ENCODE measurements at places on chromosomes 4 and X.

GRCh38 chrX:18971506-18971905 lies 12.4 kb downstream of the PHKA2 start:
- no peak for DNase-seq

- DNase-seq: no peak
These were observed 261.5 kb downstream of the IL1RAPL1 start for GRCh38 chrX:28848707-28849106.

DNA sequence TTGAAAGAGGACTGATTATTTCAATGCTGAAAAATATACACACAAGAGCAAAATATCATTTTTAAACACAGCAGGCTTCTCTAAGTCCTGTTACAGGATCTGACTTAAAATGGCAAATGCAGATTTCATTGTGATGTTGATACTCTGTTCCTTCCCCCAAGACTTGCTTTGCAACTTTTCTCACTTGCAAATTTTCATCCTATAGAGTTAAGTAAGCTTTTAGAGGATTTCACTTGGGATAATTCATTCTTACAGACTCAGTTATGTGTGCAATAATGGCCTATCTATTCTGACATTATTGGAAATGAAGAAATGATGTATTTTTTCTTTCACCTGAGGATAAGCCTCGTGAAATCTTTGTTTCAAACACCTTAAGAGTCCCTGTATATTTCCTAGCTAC lies 2403.2 kb downstream of the ARAP2 start:
- no peak for DNase-seq

DNA sequence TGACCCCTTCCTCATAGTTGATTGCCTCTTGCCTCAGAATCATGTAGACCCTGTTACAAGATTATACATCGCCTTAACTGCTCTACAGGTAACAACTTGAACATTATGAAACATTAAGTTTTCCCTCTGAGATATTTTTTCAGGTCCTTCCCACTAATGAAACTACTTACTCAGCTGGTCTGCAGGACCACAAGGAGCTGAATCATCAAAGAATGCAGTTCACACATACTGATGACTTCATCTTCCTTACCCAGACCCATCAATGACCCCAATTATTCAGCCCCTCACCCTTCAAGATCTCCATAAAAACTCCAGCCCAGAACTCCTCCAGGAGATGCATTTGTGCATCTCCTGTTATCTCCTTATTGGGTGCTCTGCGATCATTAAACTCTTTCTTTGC lies 720.9 kb downstream of the RAPGEF2 start:
- no peak for DNase-seq

GRCh38 chrX:148620023-148620422 lies 119.6 kb downstream of the AFF2 start:
- no peak for DNase-seq

GRCh38 chr4:105274090-105274489 lies 127.4 kb downstream of the TET2 start:
- DNase-seq: no peak

- no peak for DNase-seq
These were observed 81.5 kb upstream of the BMP3 start for GRCh38 chr4:80948995-80949394.

DNA sequence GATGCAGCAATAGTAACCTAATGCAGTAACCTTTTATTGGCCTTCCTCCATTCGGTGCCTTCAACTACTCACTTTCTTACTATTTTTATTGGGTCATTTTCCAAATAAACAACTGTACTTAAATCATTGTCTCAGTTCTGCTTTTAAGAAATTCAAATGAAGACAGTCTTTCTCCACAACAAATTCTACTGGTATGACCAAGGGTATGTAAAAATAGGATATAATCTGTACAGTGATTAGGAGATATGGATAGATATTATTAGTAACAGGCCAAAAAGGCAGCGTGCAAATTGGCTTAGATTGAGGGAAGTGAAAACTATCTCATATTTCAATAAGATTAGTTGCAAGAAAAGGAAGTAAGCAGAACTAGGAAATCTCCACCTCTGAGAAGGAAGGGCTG lies 177.4 kb upstream of the PPP1R2C start:
- DNase-seq: no peak

- no peak for DNase-seq
These were observed 5.5 kb upstream of the NXF3 start for GRCh38 chrX:103098488-103098887.

- no peak for DNase-seq
These were observed 313.3 kb downstream of the PPP3CA start for GRCh38 chr4:101033986-101034385.

DNA sequence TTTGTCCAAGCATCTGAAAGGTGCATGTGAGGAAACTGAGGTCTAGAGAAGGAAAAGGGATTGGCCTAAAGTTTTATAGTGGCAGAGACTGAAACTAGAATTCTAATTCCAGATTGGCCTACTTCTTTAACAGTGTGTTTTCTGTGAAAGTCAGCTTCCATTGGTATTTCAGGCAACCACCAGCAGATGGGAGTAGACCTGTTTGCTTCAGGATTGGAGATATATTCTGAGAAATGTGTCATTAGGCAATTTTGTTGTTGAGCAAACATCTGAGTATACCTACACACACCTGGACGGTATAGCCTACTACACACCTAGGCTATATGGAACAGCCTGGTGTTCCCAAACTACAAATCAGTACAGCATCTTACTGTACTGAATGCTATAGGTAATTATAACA lies 207.3 kb upstream of the RADX start:
- DNase-seq: no peak

GRCh38 chr4:37741564-37741963 lies 55.4 kb upstream of the RELL1 start:
- no peak for DNase-seq

GRCh38 chr4:132527817-132528216 lies 621.3 kb upstream of the PCDH10 start:
- DNase-seq: no peak

DNA sequence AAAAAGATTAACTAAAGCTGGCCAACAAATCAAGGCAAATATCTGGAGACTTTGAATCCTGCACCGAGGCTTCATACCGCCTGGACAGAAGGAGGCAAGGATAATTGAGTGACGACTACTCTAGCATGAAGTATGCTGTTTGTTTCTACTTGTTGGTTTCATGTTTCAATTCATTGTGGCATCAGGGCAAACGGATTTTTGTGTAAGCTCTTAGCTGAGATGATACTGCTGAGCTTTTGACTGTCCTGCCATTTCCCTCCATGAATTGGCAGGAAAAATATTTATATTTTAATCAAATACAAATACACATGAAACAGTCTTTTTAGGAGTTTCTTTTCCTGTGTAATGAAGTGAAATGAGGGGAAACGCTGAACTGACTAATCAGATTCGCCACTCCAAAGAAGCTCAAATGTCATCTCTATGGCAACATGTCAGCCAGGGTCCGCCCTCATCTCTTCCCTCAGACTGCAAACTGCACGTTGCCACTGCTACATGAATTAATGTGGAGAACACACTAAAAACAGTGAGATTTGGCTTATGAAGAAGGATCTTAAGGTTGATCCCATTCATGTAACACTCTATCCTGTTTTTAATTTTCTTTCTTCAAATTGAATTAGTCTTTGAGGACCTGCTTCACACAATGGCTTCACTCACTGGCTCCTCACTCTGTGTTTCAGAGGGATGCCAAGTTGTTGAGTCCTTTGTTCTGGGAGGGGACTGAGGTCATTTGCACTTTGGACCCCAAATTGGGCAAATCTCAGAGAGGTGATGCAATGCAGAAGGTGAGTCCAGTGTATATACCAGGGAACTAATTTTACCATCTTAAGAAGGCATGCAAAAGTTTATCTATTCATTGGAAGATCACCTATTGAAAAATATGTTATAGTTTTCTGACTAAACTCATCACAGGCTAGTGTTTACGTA lies 149.6 kb upstream of the MID1 start:
- peak; percentile 45 for DNase-seq

GRCh38 chr4:10664408-10664807 lies 20.2 kb downstream of the CLNK start:
- no peak for DNase-seq

DNA sequence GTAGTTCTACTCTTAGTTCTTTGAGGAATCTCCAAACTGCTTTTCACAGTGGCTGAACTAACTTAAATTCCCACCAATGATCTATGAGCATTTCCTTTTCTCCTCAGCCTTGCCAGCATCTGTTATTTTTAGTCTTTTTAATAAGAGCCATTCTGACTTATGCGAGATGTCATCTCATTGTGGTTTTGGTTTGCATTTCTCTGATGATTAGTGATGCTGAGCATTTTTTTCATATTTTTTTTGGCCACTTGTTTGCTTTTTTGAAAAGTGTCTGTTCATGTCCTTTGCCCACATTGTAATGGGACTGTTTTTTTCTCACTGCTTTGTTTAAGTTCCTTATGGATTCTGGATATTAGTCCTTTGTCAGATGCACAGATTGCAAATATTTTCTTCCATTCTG lies 21.5 kb upstream of the PHKA1 start:
- no peak for DNase-seq

- no peak for DNase-seq
These were observed 402.4 kb downstream of the PCDH18 start for GRCh38 chr4:137129845-137130244.

- no peak for DNase-seq
These were observed 1310.8 kb upstream of the AGA start for GRCh38 chr4:178752954-178753525.

- no peak for DNase-seq
These were observed 1021.8 kb downstream of the STPG2 start for GRCh38 chr4:97121493-97121892.

- DNase-seq: no peak
These were observed 156.0 kb upstream of the FRG1 start for GRCh38 chr4:189784651-189785050.

GRCh38 chrX:10589098-10589497 lies 31.3 kb downstream of the MID1 start:
- DNase-seq: no peak
